ENCODE measurements at places on chromosomes 6 and 20.

GRCh38 chr6:35071347-35071994, 69.7 kb downstream of the TCP11 start:
- no peak for DNase-seq

DNA sequence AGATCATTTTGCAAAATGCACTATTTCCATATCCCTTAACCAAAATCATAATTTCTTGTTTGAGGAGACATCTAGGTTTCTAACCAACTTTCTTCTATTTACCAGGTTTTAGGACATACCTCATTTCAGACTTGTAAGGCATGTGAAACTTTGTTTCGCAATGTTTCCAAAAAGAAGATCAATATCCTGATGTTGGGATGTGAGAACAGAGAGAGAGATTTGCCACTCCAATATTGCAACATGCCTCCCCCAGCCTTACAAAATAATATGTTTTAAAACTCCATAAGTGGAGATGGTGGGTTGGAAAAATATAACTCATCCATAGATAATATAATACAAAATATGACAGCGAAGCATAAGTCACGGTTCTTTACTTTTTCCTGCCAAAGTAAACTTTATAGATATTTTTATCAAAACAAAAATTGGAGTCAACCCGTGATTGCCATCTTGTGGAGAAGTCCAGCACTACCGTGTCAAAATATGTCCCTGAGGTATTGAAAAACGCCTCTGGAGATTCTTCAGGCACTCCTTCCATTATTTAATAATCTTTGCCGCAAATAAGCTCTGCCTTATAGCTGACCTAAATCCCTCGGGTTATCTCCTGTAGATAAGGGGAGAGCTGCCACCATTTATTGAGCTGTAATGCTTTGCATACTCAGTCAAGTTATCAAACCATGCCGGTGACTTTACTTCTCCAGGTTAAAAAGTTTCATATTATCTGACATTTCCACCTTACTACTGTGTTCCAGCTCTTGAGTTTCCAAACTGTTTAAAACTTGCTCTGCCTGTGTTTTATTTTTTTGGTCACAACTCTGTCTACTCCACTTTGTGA, 534.2 kb downstream of the HACE1 start:
- no peak for DNase-seq

GRCh38 chr6:50816115-50816675, 2.5 kb upstream of the TFAP2B start:
- no peak for DNase-seq

- no peak for DNase-seq
These were observed 169.2 kb downstream of the BTBD9 start for GRCh38 chr6:38470548-38470947.

DNA sequence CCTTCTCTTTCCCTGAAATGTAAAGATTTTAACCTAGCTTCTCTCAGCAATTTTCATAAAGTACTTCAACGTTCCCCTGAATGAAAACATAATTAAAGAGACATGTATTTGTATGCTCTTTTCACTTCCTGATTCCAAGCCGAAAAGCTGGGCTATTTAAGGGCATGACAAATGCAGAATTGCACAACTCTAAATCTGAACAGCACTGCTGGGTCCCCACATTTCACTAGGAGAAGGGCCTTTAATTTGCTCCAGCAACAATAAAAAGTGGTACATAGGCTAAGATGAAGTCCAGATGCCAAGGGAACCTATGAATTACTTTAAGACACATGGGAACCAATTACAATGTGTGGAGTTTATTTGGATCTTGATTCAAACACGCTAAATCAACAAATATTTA, 42.0 kb downstream of the IRAK1BP1 start:
- DNase-seq = no peak

All from stimulated activated CD4-positive, alpha-beta T cell treated with anti-CD3 and anti-CD28 coated beads, Interleukin-15, amount 100 ng/mL, for 1 hour (primary cell).